Activated T-helper 2 cell treated with anti-CD3 and anti-CD28 coated beads, Interferon-gamma antibody, Interleukin-2, Interleukin-4, amounts not matched to agents 10 μg/mL and 5 μg/mL and 100 μg/mL, durations not matched to agents 14 hours and 24 hours and 36 hours (primary cell): ENCODE measurements at places on chromosomes 6 and 20. TPM values are rescaled to one million over a fixed set of nuclear protein-coding genes. Genes with fewer than 3 reads are reported as not detected.

Gene SLC18B1
- total RNA-seq: 3.6 TPM in 2 replicates

GRCh38 chr6:166646716-166647115, 19.7 kb upstream of the RPS6KA2 start:
- no peaks in the 10 kb centered on the region for H3K36me3 ChIP-seq
- H3K27ac ChIP-seq: no peak overlapping the region
- DNase-seq: no peak
- peaks cover 13% of the 10 kb centered on the region for H3K27me3 ChIP-seq

- H3K4me1 ChIP-seq: no peaks in the 10 kb centered on the region
- DNase-seq: no peak
- no peaks in the 10 kb centered on the region for H3K27me3 ChIP-seq
- no peak overlapping the region for H3K4me3 ChIP-seq
- H3K27ac ChIP-seq: no peak overlapping the region
Observed at GRCh38 chr6:105282631-105283585, 103.1 kb upstream of the POPDC3 start.

- H3K4me3 ChIP-seq: no peak overlapping the region
- H3K4me1 ChIP-seq: peaks cover 2% of the 10 kb centered on the region
- peaks cover 16% of the 10 kb centered on the region for H3K27me3 ChIP-seq
- no peaks in the 10 kb centered on the region for H3K36me3 ChIP-seq
Observed at GRCh38 chr6:154370545-154370944, 13.9 kb upstream of the IPCEF1 start.

- peak overlapping the region; percentile 76 for H3K27ac ChIP-seq
- H3K4me1 ChIP-seq: peaks cover 62% of the 10 kb centered on the region
- H3K27me3 ChIP-seq: no peaks in the 10 kb centered on the region
- no peak overlapping the region for H3K4me3 ChIP-seq
Observed at GRCh38 chr6:14072084-14072483, 45.5 kb upstream of the CD83 start.
